ENCODE measurements at places on chromosomes 1 and 21.

DNA sequence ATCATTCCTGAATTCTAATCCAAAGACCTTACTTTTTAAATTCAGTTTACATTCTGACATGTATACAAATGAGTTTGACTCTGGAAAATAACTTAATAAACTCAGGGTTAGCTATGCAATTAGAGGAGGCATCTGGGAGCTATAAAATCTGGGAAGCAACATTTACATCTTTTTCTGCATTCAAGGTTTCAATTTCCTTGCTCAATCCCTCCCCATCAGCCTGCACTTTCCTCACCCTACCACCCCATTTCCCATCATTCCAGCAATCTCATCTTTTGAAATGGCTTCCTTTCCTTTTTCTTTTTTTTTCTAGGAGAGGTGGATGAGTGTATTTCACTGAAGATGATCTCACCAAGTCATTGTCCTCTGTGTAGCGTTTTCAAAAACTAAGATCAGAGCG is 65.3 kb upstream of the BEND5 start:
- no peak for DNase-seq

- DNase-seq = no peak
These were observed 125.5 kb downstream of the ADAMTS1 start for GRCh38 chr21:26719750-26720149.

DNA sequence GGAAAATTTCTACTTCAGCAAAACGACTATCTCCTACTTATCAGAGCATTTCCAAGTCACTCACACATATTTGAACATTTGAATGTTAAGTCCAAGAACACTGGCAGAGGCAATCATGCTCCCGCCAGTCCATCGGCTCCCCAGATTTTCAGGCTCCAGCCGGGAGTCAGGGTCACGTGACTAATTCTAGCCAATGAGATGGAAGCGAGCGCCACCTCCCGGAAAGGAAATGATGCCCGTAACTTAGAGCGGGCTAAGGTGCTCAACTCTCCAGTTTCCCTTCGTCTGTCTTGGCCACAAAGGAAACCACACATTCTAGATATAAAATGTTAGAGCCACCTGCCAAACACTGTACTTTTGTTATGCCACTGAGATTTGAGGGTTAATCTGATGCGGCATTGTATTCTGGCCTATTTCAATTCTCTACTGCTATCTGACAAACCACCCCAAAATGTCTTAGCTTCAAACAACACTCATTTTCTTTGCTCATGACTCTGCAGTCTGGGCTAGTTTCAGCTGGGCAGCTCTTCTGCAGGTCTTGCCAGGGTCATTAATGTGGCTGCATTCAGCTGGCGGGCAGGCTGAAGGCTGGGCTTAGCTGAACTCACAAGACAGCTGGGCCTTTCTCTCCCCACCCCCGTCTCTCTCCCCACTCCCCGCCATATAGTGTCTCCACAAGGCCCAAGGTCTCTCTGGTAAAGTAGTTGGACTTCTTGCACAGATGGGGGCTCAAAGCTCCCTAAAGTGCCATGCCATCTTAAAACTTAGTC is 16.5 kb upstream of the LHX4 start:
- peak; percentile 37 for DNase-seq

DNA sequence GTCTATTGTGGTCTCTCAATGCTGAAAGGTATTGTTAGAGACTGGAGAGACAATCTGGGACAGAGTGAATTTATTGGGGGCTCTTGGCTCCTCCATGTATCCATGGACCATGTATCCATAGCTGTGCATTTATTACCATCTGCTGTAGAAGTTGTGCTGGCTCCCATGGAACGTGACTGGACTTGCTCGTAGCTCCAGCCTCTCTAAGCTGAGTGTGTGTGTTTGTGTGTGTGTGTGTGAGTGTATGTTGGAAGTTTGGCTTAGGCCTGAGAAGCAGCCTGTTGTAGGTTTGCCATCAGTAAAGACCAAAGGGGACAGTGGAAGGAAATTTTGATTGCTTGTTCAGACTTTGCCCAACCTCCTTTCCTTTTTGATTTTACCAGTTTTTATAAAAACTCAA is 105.7 kb upstream of the USP24 start:
- no peak for DNase-seq

DNA sequence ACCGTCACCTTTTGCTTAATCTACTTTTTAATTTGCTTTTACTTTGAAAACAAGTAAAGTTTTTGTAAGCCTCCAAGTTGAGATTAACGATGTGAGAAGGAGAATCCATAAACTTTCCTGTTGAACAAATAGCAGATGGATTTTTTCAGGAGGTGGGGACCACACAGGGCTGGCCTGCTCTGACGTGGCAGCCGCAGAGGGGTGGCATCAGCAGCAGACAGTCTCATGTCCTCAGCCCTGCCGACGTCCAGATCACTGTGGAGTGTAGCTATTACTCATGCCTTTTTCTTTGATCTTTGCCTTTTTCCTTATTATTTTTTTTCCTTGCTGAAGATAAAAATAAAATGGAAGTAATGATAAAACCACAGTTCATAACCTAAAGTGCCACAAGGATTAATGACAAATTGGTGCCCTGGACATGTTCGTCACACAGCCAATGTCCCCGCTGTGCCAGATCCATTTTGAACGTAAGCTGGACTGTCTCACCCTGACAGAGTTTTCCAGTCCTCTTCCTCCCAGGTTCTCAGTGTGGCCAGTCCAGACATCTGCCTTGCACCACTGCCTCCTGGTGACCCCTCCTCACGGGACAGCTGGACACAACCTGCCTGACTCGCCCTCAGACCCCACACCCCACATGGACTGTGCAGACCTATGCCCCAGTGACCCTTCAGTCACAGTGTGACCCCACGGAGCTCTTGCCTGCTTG is 15.4 kb upstream of the ZBTB21 start:
- no peak for DNase-seq

GRCh38 chr1:97094247-97094972 is 372.8 kb downstream of the PTBP2 start:
- DNase-seq = peak; percentile 6

GRCh38 chr1:99281105-99281504 is 16.8 kb downstream of the PLPPR4 start:
- no peak for DNase-seq

DNA sequence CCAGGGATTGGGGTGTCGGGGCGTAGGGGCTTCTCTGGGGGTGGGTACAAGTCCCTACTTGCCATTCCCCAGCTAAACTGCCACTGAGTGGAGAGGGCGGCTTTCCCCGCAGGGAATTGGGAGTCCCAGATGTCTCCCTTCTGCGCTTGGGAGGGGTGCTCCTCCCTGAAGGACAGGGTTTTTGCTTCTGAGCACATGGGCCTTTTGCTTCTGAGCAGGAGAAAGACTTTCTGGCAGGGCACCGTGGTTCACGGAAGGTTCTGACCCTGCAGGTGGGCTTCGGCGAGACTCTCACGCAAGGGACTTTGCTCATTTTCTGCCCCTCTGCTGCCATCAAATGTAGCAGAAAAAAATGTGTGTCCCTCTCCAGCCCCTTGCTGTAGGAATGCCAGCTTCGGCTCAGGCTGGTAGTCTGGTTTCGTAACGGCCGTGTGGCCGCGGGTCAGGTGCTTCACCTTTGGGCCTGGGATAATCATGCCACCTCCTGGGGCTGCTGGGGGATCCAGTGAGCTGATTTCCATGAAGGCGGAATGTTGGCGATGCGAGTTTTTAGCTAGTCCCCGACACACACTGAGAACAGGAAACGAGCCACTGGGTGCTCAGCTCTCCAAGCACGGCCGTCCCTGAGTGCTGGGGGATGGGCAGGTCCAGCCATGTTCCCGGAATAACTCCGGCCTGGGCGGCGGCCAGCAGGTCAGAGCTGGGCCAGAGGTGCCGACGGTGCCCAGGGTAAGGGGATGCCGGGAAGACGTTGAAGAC is 364.0 kb downstream of the CAMTA1 start:
- peak; percentile 68 for DNase-seq

- peak; percentile 92 for DNase-seq
These were observed 1.8 kb downstream of the DISC1 start for GRCh38 chr1:231628207-231628876.

DNA sequence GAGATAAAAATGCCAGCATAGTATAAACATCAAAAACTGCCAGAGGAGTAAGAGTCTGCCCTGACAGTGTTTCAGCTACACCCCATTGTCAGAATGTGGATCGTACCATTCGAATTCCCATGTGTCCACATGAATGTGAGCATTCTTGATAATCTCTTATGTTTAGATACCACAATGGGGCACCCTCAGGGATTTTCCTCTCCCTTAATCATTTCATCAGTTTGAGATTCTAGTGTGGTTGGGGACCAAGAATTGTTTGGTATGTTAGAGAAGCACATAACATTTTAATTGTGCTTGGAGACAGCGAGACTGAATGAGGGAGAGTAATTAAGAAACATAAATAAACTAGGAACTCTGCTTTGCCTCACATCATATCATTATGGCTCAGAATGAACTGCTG is 120.2 kb downstream of the ZC3H11B start:
- DNase-seq = no peak

DNA sequence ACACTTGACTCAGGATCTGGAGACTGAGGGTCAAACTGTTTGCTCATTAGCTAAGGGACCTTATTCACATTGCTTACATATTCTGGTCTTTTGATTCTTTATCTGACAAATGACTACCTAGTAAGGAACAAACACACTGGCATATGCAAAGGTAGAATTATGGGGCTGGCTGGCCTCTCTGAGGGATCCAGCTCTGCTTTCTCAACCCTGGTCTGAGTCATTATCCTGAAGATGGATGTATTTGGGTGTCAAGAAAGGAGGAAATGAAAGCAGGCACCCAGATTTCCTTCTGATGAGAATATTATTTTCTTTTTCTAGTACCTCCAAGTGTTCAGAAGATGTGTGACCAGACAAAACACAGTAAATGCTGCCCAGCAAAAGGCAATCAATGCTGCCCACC is 6.0 kb downstream of the SMCP start:
- DNase-seq = no peak

- DNase-seq = peak; percentile 68
These were observed 27.5 kb downstream of the OVGP1 start for GRCh38 chr1:111399792-111400610.

GRCh38 chr1:12472798-12473551 is 145.0 kb downstream of the DHRS3 start:
- no peak for DNase-seq

DNA sequence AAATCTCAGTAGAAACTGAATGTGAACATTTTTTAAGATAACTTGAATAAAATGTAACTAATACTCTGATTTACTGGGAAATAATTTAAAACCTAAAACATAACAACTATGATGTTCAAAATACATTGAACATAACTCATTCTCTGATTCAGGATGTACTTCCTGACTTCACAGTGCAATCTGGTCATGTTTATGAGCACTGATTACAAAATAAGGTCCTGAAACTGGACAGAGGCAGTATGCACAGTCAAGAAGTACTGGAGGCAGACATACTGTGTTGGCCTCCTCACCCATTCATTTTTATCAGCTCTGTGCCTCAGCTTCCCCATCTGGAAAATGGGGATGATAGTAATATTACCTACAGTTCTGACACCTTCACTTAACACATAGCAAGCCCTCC is 651.3 kb downstream of the PTPRC start:
- no peak for DNase-seq

- no peak for DNase-seq
These were observed 49.4 kb downstream of the NFIA start for GRCh38 chr1:61131716-61132115.

DNA sequence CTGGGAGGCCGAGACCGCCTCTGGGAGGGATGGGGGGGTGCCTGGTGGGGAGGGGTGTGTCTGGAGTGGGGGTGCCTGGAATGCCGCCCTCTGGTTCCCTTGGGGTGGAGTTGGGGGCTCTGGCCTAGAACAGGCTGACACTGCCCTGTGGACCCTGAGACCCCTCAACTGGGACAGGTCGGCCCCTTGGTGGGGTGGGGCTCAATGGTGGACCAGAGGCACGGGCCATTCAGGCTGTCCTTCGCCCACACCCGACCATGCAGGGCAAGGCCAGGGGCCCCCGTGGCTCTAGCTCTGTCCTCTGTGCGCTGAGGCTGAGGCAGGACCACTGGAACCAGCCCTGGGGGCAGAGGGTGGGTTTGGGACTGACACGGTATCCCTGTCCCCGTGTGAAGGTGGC is 14.7 kb downstream of the PFKL start:
- DNase-seq = no peak

DNA sequence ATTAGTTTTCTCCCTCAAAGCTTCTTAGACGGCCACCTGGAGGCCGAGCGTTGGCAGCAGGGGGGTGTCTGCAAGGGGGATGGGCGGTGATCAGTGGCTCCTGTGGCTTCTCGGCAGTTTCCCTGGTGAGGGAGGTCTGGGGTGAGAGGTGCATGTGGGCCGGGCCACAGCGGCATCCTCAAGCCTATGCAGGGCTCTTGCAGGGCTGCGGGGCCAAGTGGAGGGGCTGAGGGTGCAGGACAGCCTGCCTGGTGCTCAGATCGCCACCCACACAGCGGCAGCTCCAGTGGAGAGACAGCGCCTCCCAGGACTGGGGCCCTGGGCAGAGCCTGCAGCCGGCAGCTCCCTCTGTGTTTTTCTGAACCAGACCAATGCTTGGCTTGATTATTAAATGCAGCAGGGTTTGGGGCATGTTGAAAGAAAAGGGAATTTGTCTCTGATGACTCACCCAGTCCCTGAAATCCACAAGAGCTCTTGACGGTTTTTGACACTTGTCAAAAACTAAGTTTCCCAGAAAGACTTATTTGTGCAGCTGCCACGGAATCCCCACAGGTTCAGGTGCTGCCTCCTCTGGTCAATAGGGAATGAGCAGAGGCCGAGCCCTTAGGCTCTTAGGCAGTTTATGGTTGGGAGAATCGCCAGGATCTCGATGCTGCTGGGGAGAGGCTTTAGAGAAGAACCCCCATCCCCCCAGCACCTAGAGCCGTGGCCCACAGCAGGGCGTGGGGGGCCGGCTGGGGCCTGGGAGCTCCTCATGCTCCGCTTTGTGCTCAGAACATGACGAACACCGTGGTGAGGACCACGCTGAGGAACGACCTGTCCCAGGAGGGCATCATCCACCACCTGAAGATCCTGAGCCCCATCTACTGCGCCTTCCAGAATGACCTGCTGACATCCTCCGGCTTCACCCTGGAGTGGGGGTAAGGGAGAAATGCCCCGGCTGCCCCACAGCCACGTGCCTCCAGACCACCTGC is 54.7 kb downstream of the UMODL1 start:
- DNase-seq = peak; percentile 33

GRCh38 chr1:151805066-151805820 is at the start of gene LINGO4:
Gene LINGO4 (minus strand): TSS chr1:151805419. CDS start chr1:151802704, 2,715 bp downstream.
- DNase-seq = no peak
